SHP77 treated with DMSO at 0.1 percent for 48 hours (cell line): ENCODE measurements at places on chromosomes 16 and 17.
A peak's percentile ranks its signal among the peaks of the same experiment; 100 is the strongest.

- DNase-seq = no peak
Measured at GRCh38 chr17:77872714-77873499, 85.6 kb upstream of the TNRC6C start.

GRCh38 chr16:2437032-2437790 is 8.0 kb downstream of the CCNF start:
- DNase-seq = no peak

- DNase-seq = no peak
Measured at GRCh38 chr16:88616320-88616719, 22.1 kb upstream of the IL17C start.

GRCh38 chr17:17913695-17914332 is 58.4 kb downstream of the TOM1L2 start:
- peak; percentile 99 for DNase-seq

GRCh38 chr16:27980919-27981700 is 82.4 kb downstream of the GSG1L start:
- no peak for DNase-seq

- DNase-seq = no peak
Measured at GRCh38 chr17:49502254-49502653, 7.2 kb downstream of the NGFR start.

DNA sequence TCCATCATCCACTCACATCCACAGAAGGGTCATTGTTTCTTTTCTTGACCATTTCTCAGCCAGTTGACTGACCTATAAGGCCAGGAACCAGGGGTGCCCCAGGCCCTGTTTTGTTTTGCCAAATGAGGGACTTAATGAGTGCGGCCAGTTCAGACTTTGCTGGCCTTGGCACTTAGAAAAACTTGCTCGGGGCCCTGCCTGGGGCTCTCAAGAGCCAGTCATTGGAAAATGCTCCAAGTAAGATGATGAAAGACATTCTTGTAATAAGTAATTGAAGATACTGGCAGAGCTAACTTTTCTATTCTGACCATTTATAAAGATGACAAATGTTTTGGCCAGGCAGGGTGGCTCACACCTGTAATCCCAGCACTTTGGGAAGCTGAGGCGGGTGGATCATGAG is 29.0 kb upstream of the CLEC18B start:
- DNase-seq = no peak

DNA sequence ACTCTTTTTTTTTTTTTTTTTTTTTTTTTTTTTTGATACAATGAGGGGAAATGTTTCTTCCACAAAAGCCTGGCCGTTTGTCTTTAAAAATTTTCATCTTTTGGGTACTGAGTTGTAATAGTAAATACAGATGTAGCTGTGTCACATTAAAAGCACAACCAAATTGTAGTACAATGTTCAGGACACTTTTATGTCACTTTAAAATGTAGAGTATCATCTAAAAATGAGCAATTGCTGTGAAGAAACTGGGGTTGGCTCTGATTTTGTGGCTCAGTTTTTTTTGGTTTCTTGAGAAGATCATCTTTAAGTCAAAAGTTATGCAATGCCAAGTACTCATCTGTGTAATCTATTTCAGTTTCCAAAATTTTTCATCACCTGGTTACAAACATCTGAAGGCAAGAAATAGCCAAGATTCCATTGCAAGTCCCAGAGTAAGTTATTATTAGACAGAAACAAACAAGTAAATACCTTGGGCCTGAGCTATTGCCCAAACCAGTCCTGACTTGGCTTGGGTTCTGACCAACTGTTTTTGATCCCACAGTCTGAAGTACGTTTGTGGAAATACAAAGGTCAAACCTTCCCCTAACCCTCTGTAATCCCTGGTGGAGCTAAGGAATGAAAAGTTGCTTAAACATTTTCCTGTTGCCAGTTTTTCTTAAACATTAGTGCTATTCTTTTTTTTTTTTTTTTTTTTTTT is 717.2 kb downstream of the WWOX start:
- DNase-seq = no peak

DNA sequence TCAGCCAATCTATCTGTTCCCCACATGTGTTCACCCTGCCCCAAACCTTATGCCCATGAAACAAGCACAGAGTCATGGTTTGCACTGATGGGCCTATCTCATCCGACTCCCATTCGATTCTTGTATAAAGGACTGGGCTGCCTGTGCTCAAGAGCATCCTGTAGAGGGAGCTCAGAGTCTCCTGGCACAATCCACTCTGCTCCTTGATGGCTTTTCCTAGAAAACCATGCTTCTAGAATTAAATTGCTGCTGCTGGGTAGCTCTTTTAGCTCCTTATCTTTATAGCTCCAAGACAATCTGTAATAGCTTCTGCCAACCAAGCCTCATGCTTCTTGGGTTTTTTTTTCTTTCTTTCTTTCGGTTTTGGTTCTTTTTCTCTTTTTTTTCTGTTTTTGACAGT is 9.7 kb downstream of the ZNF19 start:
- DNase-seq = no peak

GRCh38 chr17:6953689-6954088 is 42.2 kb upstream of the ALOX12 start:
- DNase-seq = no peak

DNA sequence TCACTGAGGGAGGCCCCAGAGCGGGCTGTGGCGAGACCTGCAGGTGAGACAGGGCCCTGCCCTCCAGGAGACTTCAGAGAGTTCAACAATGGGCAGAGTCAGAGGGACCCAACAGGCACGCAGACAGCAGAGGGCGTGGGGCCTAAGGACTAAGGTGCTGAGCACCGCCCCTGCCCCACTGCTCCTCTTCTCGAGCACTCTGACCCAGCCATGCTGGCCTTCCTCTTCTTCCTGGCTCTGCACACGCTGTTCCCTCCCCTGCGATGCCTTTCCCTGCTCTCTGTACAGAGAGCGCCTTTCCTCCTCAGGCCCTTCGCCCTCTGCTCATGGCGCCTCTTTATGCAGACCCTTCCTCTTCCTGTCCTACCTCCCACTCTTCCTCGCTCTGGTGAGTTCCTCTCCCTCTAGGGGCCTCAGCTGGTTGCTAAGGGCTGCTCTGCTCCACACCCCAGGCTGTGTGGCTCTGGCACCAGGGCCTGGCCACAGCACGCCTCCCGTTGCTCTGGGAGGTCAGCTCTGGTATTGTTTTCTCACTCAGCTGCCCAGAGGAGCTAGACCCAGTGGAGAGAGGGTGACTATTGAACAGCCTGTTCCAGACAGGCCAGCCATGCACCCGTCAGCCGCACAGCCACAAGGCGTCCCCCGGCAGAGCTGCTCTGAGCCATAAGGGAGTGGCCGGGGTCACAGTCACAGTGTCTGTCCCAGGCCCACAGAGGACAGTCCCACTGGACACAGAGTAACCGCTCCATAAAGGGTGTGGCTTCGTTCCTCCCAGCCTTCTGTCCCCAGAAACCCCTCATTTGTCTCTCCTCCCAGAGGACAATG is 13.6 kb upstream of the RASD1 start:
- DNase-seq = no peak

DNA sequence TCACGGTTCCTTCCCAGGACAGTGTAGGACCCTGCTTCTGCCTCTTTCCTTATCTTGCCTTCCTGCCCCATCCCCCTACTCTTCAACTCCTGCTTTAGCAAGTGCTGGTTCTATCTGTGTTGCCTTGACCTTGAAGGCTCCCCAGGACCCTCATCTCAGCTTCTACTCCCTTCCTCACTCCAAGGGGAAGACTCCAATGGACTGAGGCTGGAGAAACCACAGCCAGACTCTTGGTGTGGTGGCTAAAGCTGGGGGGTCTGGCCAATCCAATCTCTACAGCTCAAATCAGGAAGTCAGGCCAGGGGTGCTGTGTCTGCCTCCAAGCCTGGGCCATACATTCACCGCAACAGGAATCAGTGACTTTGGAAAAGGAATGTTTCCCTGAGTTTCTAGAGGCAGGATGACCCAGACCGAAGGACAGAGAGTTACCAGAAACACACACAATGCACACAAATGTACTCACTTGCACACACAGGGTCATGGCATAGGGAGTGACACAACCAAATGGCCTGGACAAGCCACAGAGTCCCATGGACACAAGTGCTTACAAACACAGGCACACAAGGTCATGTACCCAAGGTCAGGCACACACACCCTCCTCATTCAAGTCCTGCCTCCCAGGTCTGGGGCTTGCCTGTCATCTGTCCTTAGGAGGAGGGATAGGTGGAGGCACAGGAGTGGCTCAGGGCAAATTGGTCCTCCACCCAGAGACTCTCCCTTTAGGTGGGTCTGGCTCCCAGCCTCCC is 1.7 kb upstream of the HSD11B2 start:
- DNase-seq = no peak

GRCh38 chr16:55376567-55377167 is 52.7 kb downstream of the IRX6 start:
- no peak for DNase-seq

DNA sequence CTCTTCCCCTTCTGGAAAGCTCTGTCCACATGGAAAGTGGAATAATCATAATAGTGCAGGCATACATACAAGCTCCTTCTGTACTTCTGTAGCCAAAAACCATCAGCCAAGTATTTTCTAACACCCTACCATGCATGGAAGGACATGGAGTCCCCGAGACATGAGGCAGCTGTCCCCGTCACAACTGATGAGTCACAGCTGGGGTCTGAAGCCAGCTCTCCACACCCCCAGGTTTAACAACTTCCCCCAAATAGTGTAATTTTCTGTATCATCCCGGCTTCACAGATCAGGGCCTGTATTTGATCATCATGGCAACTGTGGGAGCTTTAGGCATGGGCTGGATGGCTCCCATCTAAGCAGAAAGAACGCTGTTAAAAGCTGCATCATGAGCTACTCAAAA is 16.6 kb downstream of the C16orf96 start:
- DNase-seq = no peak

DNA sequence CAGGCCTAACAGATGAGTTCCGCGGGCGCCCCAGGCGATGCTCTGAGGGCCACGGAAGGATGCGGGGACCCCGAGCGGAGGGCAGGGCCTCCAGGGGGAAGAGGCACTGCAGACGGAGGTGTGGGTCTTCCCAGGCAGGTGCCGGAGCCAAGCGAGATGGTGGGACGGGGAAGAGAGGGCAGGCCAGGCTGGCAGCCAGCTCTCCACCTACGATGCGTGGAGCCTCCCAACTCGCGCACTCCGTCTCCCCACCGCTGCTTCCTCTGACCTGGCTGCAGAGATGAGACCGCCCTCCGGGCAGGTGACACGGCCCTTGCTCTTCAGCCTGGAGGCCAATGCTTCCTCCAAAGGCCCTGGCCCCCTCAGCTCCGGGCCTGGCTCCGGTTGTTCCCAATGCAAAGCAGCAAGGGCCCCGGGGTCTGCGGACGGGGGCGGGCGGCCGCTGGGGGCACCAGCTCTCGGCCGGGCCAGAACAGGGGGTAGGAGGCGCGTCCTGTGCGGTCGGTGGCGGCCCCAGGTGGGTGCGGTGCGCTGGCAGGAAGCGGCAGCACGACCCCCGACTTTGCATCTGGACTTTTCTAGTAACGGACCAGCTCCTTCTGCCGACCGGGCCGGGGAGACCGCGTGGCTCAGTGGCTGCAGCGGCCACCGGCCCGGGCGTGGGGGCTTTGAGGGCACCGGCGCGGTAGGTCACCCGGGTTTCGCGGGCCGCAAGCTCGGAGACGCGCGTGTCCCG is 1.5 kb upstream of the SOX8 start:
- no peak for DNase-seq

GRCh38 chr17:73476890-73477350 is 165.1 kb upstream of the CDC42EP4 start:
- DNase-seq = no peak

DNA sequence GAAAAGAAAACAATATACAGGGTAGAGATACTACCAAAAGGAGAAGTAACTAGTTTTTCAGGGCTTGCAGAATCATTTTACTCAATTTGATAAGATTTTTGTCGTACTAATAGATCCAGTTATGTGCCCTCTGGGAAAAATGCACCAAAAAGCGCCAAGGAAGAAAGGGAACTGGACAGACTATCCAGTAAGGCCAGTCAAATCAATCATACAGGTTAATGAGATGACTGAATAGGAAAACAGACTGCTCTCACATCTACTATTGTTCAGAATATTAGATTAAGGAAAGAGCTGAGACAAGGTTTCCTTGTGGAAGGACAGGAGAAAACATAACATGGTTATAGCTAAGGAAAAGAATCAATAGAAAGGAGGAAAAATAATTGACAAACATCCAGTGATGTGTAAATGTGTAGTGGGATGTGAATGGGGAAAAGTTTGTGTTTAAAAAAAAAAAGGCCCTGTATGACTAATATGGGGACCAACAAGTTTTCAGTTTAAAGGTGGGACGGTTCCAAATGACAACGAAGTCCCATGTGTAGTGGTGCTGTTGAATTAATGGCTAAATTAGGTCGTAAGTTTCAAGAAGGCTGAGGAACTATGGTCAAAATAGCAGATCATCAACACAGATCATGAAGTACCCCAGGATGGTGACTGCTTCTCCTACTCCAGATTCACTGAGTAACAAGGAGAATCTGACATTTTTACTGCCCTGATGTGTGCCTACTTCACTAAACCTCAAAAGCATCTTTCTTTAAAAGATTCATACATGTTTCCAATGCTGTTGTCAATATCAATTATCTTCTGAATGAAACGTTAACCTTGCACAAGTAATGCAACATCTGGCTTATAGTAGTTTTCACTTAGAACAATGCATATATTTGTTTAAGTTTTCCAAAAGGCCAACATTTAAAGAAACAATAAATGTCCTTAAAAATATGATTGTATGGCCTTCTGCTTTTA is 40.7 kb downstream of the BRIP1 start:
- DNase-seq = no peak

DNA sequence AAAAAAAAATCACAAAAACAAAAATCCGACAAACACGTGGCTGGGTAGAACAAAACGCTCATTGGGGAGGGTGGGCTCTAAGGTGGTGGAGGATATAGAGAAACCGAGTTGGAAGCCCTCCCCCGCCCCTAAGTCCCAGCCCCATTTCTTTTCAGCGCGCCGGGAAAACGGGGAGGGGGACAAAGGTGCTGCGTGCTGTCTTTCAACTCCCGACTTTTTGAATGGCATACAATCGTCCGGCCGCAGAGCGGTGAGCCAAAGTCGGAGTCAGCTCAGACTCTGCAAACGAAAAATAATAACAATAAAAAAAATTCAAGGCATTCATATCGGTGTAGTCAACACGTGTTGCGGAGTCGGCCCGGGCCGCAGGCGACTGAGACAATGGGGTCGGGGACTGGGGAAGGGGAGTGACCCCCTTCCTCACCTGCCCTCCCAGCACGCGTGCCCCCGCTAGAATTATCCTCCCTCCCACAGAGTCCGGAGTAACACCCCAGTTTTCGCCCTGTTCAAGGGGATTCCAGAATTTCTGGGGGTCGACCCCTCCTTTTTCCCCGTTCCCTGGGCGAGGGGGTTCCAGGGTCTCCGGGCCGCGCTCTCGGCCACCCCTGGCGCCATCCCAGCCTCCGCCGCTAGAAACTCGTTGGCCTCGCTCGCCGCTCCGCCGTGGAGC is 1.7 kb upstream of the IGF2BP1 start:
- no peak for DNase-seq

- no peak for DNase-seq
Measured at GRCh38 chr16:70754851-70755600, 45.9 kb downstream of the VAC14 start.
